ENCODE measurements at places on chromosomes 4 and X.

- no peak for DNase-seq
Measured at GRCh38 chrX:75546724-75547511, 24.1 kb upstream of the ZDHHC15 start.

DNA sequence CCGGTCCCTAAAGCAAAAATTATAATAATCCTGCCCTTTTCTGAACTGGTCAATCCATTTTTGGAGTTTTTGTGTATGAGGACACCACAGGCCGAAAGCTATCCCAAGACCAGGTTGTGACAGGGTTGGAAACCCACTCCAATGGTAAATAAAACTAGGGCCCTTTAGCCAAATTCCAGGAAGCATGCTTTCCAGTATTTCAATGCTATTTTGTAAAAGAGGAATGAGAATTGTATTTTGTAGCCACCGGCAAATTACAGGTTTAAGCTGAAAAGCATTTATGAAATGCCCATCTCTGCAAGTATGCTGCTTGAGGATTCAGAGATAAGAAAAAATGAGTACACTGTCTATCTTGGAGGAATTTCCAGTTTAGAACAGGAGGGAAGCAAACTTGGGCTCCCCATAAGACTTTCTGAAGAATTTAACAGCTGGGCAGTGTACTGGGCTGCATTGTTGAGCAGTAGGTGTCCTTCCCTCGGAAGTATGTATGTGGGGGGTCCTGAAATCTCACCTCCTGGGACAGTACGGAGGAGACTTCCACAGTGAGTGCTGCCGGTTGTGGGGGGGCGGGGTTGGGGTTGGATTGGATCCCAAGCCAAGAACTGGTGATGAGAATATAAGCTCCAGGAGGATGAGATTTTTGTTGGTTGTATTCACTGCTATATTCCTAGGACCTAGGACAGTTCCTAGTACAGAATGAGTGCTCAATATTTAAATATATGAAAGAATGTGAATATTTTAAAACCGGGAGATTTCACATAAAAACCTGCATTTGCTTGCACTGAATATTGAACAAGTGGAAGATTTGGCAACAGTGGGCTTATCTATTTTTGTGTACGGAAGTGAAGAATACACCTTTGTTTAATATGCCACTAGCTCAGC, 26.8 kb downstream of the OCIAD2 start:
- no peak for DNase-seq

DNA sequence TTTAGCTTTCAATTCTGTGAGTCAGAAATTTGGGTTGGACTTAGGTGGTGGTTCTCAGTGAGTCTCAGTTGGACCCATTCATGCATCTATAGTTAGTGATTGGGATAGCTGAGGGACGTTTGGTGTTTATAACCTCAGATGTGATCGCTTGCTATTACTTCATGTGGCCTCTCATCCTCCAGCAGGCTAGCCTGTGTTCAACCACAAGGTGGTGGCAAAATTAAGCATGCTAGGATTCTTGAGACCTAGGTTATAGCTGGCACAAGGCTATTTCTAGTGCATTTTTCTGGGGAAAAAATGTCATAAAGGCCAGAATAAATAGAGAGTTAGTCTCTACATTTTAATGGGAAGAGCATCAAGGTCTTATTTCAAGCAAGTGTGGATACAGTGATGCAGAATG, 10.9 kb upstream of the GRPR start:
- no peak for DNase-seq

GRCh38 chr4:25948051-25948450, 34.0 kb downstream of the SMIM20 start:
- no peak for DNase-seq

GRCh38 chr4:170497112-170497511, 407.4 kb upstream of the AADAT start:
- no peak for DNase-seq

DNA sequence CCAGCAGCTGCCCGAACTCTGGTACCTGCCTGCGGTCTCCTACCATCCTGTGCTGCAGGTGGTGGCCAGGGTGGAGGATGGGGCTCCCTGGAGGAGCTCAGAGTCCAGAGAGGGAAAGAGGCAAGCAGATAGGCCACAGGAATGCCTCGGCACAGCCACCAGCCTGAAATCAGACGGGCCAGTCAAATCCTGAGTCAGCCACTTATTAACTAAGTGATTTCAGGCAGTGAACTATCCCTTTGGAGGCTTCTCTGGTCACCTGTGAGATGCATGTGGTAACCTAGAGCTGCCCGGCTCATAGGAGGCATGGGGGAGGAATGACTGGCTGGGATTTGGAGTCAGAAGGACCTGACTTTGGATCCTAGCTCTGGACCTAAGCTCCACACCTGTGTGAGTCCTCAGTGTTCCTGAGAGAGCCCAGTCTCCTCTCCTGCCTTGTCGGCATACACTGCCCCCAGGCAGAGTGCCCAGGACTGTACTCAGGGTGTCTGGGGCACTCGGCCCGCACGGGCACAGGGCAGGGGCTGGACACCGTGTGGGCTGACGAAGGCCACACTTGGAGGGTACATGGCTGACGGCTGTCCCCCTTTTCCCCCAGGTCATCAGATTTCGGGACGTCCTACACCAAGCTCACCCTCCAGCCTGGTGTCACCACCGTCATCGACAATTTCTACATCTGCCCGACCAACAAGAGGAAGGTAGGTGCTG, 96.4 kb upstream of the PSAPL1 start:
- no peak for DNase-seq

Data from hematopoietic multipotent progenitor cell treated with erythropoietin and hydrocortisone succinate and interleukin-3 and kit ligand, for 17 days (in vitro differentiated cells).